ENCODE measurements at places on chromosomes 7 and 10. TPM values are rescaled to one million over a fixed set of nuclear protein-coding genes. Genes with fewer than 3 reads are reported as not detected.

DNA sequence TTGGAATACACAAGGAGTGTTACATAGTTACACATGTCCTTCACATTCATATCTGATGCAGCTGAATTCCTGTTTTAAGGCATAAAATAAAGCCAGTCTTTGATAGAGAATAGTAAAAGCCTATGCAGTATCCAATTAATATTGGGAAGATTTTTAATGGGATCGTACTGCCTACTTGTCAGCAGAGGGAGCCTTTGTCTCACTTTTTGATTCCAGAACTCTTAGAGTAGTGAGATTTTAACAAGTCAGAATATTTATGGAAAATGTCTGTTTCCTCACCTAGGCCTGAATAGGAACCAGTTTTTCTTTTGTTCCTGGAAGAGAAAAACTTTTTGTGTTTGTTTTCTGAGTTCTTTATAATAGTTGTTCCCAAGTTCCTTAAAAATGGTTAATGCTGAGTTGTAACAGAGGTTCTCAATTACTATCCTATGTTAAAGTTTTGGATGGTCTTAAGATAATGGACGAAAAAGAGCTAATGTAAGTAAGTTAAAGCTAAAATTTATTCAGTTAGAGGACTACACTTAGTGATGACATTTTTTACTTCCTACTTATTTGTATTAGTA lies 114.0 kb downstream of the BBS9 start:
- no peak for DNase-seq

DNA sequence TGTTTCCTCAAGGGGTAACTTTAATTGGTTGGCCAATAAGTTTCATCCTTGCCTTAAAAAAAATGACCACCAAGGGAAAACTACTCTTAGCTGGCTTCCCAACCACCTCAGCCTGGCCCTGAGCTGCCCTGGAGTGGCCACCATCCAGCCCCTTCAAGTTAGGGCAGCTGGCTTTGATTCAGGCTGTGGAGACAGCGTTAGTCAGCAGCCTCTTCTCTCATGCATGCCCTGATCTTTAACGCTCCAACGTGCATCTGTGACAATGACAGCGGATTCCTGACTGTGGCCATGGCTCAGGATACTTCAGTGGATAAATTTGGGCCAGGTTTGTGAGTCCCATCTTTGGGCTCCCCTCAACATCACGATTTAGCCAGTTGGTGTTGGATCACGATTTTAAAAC lies 111.6 kb downstream of the RBM20 start:
- no peak for DNase-seq

- no peak for DNase-seq
These were observed 7.8 kb upstream of the COMMD3 start for GRCh38 chr10:22308390-22308789.

- DNase-seq = no peak
These were observed 1115.7 kb upstream of the CELF2 start for GRCh38 chr10:9901971-9902370.

DNA sequence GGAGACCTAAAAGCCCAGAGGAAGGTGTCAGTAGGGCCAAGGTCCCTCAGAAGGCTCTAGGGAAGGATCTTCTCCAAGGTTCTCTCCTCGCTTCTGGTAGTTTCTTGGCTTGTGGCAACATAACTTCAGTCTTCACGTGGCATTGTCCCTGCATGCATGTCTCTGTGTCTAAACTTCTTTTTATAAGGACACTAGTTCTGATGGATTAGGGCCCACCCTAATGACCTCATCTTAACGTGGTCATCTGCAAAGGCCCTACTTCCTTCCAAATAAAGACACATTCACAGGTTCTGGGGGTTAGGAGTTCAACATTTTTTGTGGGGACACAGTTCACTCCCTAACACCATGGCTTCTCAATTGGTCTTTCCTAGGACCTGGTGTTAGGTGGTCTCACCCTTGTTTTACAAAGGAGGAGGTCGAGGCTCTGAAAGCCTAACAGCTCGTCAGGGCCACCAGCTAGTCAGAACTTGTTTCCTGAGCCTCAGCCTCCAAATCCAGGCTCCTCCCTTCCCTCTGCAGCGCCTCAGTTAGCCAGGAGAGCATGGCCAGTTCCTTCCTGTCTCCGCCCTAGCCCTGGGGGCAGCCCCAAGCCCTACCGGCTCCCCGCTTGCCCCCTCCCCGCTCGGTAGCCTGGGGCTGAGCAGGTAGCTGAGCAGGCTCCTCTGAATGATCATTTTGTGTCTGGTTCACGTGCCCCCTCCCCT lies 109.7 kb upstream of the PPIF start:
- DNase-seq = no peak

GRCh38 chr7:110283056-110283455 lies 807.9 kb upstream of the LRRN3 start:
- DNase-seq = no peak

GRCh38 chr10:26696786-26697162 lies 727 bp upstream of the PDSS1 start:
- DNase-seq = no peak

- no peak for DNase-seq
These were observed 27.9 kb downstream of the KAZALD1 start for GRCh38 chr10:101089520-101090299.

- DNase-seq = peak; percentile 79
These were observed at the start of gene NIPSNAP2 for GRCh38 chr7:55964261-55965099. NIPSNAP2 (plus strand) TSS chr7:55964585; CDS start chr7:55964610, 25 bp downstream.

DNA sequence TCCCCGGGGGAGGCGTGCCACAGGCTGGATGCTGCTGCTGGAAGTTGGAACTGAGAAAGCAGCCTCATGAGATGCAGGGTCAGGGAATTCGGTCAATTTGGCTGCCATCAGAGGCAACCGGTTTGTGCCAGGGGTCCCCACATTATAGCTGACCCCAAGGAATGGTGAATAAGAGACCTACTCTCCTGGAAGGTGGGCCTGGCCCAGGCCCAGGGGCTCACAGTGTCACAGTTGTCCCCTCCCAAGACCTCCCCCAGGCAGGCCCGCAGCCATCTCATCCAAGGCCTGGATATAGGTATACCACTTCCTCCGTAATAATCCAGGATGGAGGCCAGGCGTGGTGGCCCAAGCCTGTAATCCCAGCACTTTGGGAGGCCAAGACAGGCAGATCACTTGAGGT lies 114.6 kb downstream of the NPTX2 start:
- DNase-seq = no peak

- no peak for DNase-seq
These were observed 262.1 kb downstream of the ATRNL1 start for GRCh38 chr10:115355162-115355760.

DNA sequence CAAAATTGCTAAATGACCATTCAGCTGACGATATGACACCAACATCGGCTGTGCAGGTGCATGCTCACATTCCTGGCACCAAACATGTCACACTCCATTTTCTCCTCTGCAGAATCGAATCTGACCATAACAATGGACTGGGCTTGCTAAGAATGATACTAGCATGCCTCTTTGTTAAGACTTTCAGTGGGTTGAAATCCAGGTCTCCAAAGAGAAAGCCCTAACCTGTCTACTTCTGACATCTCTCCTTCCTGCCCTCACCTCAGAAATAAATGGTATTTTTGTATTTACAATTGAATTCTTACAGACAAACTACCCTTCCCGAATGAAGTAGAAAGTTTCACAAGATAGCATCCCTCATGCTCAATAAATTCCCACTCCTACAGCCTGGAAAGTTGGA lies 373.9 kb downstream of the KCNMA1 start:
- no peak for DNase-seq

GRCh38 chr7:51123322-51124019 lies 193.1 kb downstream of the COBL start:
- no peak for DNase-seq

GRCh38 chr10:102113261-102113955 lies 6.8 kb downstream of the LDB1 start:
- no peak for DNase-seq

DNA sequence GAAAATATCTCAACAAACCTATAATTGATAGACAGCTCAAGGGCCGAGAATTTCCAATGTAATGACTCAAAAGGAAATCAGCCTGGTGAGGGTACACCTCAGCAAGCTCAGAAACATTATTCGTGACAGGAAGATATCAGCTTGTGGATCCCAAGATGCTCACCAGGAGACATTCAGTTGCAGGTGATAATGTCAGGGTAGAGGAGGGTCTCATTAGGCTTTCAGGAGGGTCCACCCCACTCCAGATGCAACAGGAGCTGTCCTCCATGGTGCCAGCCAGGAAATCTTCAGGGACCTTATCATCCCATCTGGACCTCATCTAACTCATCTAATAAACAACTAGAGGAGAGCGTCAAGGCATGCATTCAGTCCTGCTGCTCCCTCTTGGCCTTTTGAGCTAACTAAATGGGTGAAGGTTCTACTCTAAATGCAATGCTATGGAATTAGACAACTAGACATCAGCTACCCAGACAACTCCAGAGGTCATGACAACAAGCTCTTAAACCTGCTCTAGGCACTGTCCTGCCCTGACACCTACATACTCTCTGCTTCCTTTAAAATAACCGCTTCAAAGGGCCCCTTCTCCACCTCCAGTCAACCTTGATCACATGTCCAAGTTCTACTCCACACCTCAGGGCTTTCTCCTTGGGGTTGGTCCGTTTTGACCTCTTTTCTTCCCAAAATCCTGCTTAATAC lies 4.3 kb upstream of the GIMAP5 start:
- no peak for DNase-seq

GRCh38 chr7:43686991-43687390 lies 42.3 kb downstream of the COA1 start:
- DNase-seq = no peak

GRCh38 chr7:143205560-143206293 lies 16.1 kb upstream of the TAS2R40 start:
- DNase-seq = peak; percentile 33

DNA sequence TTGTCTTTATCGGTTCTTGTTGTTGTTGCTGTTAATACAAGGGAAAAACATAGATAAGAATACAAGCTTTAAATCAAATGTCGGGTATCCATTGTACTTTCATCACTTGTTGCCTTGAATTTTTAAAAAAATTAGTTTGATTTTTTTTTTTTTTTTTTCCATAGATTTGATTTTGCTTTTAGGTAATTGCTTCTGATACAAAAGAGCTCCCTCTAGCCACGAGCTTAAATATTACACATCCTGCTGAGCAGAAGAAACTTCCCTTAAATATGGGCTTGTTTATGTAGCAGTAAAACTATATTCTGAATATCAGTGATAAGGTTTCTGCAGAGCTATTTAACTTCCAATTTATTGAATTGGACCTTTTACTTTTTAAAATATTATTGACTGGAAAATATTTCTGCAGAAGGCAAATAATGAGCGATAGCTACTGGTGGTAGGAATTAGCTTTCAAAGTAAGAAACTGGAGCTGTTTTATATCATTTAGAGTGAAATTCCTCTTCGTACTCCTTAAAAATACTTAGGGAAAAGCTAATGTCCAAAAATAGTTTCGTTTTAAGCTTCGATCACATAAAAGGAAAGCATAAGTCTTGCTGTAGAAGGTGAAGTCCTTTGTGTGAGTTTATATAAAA lies 216.9 kb downstream of the POLR1F start:
- no peak for DNase-seq

GRCh38 chr10:131653554-131654470 lies 247.0 kb upstream of the PPP2R2D start:
- no peak for DNase-seq

- no peak for DNase-seq
These were observed 10.6 kb downstream of the SGMS1 start for GRCh38 chr10:50613150-50613549.

DNA sequence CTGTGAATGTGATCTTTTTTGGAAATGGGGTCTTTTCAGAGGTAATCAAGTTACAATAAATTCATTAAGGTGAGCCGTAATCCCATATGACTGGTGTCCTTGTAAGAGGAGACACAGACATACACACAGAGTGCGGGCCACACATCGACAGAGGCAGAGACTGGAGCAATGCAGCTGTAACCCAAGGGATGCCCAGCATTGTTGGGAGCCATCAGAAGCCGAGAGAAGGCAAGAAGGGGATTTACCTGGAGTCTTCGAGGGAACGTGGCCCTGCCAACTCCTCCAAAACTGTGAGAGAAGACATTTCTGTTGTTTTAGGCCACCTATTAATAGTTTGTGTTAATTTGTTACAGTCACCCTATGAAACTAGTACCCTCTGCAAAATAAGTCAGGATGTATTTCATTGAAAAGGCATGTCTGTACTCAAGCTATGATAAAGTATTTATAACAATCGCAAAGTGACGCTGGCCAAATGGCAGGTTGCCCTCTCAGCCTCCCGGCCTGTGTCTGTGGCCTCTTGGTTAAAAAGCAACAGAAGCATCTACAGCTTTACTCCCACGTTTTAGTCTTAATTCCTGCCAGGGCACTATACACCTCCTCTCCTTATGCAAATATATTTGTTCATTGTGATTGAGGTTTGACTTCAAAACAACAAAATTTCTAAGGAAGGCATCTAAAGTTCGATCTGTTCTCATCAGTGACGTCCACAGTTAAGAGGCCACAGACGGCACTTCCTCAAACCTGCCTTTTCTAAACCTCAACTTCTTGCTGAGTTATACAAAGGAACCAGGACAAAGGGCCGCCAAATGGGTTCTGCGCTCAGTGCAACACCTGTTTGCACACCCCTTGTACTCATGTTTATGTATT lies 46.8 kb downstream of the HIPK2 start:
- DNase-seq = no peak

EGR2 gene
- total RNA-seq = 9.4 TPM

CLDN12 gene
- 6.2 TPM for total RNA-seq

SCIN gene
- not detected for total RNA-seq

UNCX gene
- not detected for total RNA-seq

ITGA8 gene
- not detected for total RNA-seq

DOCK1 gene
- total RNA-seq = not detected

RP9 gene
- total RNA-seq = 27.4 TPM

RTKN2 gene
- total RNA-seq = 0.09 TPM

CUBN gene
- total RNA-seq = 2.5 TPM

FAM25A gene
- not detected for total RNA-seq

EXOC6 gene
- total RNA-seq = 15.3 TPM
